Kidney capillary endothelial cell (primary cell): ENCODE measurements at places on chromosomes 7 and 10.

DNA sequence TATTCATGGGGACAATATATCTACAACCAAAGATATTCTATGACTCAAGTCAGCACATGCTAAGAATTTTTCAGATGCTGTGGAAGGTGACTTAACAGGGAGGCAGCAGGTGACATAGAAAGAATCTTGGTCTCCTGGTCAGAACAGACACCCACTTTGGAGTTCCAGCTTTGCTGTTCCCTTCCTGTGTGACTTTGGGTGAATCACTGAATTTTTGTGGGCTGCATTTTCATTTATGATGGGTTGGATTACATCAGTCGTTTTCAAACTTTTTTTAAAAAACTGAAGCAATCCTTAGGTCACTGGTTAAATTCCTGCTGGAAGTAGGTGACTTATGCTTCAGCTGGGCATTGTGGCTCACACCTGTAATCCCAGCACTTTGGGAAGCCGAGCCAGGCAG lies 24.9 kb downstream of the RGR start:
- DNase-seq, result no peak

DNA sequence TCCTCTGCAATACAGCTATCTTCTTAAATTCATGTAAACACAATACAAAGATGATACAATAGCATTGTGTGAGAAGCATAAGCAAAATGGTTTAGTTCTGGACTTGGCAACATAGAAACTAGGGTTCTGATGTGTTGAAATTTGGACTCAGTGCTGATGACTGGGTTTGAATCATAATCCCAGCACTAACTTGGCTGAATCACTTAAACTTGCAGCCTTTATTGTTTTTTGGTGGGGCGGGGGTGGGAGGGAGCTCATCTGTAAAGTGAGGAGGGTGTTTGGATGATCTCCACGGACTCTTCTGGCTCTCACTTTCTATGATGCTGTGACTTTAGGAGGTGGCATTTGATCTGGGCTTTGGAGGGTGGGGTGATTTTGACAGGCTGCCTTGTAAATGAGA lies 158.2 kb downstream of the WNT2 start:
- no peak for DNase-seq

DNA sequence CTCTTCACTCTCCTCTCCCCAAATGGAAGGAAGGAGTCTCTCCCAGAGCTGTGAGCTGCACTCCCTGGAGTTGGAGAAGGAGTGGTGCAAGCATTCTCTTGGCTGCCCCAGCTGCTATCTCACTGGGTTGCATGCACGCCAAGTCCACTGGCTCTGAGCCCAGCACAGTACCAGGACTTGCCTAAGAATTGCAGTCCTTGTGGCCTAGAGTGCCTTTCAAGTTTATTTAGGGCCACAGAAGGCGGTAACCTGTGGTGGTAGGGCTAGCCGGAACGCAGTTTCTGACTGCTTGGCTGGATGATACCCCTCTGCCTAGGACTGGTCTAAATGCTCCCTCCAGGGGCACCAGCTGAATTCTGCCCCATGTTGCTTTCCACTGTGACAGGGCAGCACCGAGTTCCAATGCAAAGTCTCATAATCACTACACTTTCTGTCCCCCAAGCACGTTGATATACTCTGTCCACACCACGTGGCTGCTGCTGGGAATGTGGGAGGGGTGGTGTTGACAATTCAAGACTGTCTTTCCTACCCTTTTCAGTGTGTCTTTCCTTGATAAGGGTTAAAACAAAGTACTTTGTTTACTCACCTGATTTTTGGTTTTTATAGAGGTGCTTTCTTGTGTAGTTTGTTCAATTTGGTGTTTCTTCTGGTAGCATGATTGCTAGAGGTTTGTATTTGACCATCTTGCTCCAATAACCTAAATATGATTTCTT lies 57.0 kb downstream of the PHTF2 start:
- DNase-seq, result no peak

DNA sequence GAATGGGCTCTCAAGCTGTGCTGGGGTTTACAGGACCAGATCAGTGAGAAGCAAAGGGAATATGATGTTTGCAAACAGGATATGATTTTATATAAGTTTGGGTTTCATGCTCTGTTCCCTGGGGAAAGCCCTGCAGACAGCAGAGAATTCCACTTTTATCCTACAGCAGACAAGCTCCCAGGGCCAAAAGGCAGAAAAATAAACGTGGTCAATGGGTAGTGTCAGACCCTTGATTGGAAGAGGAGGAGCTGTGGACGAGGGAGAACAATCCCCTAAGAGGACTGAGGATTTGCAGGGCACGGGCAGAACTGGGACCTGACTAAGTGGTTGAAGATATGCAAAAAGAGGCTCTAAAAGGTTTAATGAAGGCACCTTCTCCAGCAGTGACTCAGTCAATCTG lies 275.3 kb downstream of the HDAC9 start:
- DNase-seq, result no peak

DNA sequence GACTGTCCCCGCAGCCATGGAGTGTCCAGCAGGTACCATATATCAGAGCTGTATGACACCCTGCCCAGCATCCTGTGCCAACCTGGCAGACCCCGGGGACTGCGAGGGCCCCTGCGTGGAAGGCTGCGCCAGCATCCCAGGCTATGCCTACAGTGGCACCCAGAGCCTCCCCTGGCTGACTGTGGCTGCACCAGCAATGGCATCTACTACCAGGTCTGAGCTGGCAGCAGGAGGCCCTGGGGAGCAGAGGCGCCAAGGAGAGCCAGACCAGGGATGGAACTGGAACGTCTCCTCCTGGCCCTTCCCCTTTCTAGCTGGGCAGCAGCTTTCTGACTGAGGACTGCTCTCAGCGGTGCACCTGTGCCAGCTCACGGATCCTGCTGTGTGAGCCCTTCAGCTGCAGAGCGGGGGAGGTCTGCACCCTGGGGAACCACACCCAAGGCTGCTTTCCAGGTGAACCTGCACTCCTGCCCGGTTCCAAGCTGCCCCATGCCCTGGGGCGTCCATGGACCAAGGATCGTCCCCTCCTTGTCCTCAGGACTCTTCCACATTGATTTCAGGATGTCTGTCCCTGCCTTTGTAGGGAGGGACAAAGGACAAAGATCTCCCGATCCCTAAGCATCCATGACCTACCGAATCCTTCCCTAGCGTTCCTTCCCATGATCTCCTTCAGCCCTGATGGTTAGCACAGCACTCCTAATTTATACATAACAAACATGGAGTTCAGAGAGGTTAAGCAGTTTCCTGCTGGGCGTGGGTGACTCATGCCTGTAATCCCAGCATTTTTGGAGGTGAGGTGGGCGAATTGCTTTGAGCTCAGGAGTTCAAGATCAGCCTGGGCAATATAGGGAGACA lies 33.3 kb downstream of the EPHB4 start:
- no peak for DNase-seq

DNA sequence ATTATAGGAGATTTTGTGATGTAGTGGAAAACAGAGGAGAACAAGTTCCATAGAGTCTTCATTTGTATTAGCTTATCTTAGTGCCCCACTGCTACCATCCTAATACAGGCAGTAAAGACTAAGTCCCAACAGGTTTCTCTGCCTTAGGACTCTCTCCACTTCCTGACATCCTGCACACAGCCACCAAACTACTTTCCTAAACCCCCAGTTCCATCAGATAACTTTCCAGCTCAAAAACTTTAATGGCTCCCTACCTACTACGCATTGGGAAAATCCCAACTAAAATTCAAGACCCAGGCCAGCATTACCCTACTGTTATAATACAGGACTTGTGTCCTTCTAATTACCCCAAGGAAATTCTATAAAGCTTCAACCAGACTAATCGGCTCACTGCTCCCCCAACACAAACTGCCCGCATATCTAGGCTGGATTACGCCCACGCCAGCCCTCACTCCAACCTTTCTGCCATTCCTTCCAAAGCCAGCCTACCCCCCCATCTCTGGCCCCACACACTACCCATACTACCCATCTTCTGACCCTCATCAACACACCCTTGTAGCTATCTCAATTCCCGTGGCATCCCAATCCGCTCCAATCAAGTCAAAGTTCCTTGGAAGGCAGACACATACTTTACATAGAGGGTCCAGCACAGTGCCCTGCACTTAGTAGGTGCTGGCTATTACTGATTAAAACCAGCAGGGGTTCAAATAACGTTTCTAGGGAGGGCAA lies 1.4 kb downstream of the IDE start:
- no peak for DNase-seq

- no peak for DNase-seq
Measured at GRCh38 chr7:133883591-133883990, 243.5 kb upstream of the LRGUK start.

GRCh38 chr7:129213828-129214227 lies 11.0 kb upstream of the AHCYL2 start:
- DNase-seq, result no peak

DNA sequence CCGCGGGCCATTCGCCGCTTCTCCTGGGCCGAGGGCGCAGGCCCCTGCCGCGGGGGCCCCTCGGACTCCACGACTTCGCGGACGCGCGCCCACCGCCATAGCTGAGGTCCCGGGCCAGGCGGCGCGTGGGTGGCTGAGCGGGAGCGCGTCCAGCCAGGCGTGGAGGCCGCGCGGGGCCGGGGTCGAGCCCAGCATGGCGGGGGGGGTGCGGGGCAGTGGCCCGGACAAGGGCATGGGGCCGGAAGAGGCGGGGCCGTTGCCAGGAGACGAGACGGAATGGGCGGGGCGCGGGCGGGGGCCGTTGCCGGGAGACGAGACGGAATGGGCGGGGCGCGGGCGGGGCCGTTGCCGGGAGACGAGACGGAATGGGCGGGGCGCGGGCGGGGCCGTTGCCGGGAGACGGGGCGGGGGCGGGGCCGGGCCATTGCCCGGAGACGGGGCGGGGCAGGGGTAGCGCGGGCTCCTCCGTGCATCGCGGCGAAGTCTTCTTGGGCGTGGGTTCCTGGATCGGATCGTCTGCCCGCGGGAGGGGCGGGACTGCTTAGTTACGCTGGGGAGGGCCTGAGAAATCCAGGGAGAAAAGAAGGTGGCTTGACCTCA lies 14.8 kb downstream of the ADAM8 start:
- DNase-seq, result peak; percentile 40
